ENCODE measurements at places on chromosomes 12 and 14. TPM values are rescaled to one million over a fixed set of nuclear protein-coding genes. Genes with fewer than 3 reads are reported as not detected.

DNA sequence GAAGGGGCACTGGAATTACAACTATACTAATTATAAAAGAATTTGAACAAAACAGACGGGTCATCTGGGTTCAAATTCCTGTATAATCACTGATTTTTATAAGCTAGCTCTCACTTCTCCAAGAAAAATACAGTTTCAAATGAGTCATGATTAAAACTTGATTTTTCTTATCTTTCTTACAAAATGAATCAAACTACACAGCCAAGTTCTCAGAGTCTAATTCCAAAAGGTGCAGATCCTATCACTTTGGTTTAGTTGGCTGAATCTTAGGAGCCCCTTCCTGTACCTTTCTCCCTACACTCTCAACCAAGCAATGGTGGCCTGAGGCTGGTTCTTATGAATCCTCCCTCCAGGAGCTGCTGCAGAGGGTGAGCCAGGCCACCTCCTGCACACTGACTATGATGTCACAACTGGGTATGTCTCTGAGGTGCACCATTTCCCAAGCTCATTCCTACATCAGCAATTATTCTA is 43.8 kb upstream of the BMP4 start:
- DNase-seq = no peak

DNA sequence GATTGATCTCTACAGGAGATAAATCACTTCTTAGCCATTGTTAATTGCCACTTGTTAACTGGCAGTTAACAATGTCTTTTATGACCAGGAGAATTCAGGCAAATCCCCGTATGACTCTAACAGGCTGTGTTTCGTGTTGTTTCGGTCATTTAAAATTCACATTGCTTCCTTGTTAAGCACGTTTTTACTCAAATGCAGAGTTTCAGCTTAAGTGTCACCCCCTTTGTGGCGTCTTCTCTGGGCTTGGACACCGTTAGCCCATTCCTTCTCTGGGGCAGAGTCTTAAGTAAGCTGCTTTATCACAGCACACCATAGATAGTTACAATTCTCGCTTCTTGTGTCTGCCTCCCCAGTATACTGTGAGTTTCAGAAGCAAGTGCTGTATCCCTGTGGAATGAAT is 205.4 kb downstream of the EPS8 start:
- DNase-seq = no peak

- DNase-seq = no peak
Measured at GRCh38 chr12:31524791-31525495, 66.0 kb downstream of the DENND5B start.

- no peak for DNase-seq
Measured at GRCh38 chr14:100104006-100104352, 38.8 kb downstream of the EVL start.

DNA sequence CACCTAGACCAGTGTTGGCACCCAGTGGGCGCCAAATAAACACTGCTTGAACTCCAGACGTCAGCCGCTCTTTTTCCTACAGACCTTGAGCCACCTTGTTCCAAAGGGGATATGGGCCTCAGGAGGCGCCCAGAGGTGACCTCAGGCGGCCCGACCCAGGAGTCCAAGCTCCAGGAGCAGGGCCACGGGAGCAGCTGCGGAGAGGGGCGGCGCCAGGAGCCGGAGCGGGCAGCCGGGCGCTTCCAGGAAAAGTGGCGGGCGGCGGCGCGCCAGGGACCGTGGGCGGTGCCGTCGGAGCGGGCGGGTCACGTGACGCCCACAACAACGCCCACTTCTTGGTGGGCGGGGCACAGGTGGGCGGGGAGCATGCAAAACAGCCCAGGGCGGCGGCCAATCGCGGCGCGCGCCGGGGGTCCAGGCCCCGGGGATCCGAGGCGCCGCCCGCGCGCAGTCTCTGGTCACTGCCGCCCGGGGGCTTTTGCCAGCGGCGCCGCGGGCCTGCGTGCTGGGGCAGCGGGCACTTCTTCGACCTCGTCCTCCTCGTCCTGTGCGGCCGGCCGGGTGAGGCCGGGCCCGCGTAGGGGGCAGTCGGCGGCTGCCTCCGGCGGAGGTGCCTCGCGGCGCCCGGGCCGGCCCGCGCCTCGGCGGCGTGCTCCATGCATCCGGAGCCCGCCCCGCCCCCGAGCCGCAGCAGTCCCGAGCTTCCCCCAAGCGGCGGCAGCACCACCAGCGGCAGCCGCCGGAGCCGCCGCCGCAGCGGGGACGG is at the start of gene ORAI1:
Gene ORAI1 (plus strand): TSS at position 444 of the 766 bp plus-strand sequence.
- DNase-seq = peak; percentile 81

DNA sequence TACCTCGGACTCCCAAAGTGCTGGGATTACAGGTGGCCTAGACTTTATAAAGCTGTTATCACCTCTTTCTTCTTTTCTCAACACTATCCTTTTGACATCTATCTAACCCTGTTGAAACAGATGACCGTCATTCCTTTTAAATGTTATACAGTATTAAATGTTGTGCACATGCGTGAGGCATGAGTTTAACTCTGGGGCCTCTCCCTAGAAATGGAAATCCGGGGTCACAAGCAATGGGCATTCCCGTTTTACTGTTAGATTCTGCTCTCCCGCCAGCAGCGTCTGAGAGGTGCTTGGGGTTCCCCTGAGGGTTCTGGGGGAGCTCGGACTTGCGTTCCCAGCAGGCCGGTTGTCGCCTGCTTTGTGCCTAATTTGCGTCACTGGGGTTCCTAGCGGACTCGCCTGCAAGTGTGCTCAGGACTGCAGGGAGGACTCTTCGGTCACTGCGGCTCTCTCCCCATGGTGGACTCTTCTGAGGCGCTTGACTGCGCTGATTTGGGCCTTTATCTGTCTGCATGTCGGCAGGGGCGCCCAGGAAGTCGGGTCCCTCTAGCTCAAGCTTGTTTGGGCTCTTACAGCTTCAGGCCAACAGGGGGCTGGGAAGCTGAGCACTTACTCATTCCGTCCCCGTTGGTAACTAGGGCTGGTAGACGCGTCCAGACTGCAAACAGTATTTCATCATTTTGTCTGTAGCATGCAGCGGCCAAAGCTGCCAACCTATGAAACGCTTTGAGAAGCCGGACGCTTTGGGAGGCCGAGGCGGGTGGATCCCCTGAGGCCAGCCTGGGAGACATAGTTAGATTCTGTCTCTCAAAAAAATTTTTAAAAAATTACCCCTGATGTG is 1.2 kb upstream of the RAN start:
- peak; percentile 96 for DNase-seq

Gene CD163L1
- 6.8 TPM for total RNA-seq

Gene GDF3
- not detected for total RNA-seq

Gene KRT74
- total RNA-seq = not detected

Measured in HepG2 (cell line).